ENCODE measurements at places on chromosomes 1 and 21. TPM values are rescaled to one million over a fixed set of nuclear protein-coding genes. Genes with fewer than 3 reads are reported as not detected.

GRCh38 chr1:205613854-205614412 lies 17.9 kb downstream of the ELK4 start:
- DNase-seq: no peak

- no peak for DNase-seq
These were observed 15.5 kb upstream of the CITED4 start for GRCh38 chr1:40877698-40878097.

DNA sequence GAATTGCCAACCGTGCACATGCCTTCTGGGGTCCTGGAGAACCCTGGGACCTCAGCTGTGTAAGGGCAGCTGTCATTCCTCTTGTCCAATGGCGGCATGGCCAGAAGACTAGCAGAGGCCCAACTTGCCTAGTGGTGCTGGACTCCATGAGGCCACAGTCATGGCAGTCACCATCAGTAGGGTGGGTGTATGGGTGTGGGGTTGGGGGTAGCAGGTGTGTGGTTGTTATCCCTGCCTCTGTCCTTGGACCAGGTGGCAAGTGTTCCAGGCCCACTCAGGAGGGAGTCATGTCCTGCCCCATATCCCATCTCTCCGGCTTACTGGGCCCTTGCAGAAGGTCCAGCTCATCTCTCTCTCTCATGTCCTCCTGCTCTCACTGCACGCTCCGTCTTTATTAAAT lies 1596.2 kb downstream of the MRPL39 start:
- no peak for DNase-seq

DNA sequence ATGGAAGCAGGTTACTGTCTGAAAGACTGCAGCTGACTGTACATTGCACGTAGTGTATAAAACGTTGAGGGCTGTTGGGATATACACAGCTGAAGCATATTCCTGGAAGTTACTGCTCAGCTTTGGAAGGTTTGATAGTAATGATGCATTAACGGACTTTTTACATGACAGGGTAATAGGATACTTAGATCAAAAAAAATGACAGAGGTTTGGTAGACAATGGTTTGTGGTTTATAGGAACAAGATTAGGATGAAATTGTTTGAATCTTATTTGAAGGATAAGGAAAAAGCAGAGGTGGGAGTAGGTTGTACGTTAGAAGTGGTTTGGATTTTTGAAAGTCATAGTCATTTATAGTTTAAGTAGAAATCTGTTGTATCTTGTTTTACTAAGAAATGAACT lies 33.0 kb downstream of the ADGRL2 start:
- DNase-seq: no peak

GRCh38 chr1:53732409-53732808 lies 6.6 kb downstream of the GLIS1 start:
- no peak for DNase-seq

Gene TNFRSF8
- 0.83 TPM for total RNA-seq

Gene B3GALT2
- 1.2 TPM for total RNA-seq

Measured in esophagus muscularis mucosa (tissue), 4 donors.